ENCODE measurements at places on chromosomes 7 and 10.

GRCh38 chr7:84251277-84251781 is 56.7 kb upstream of the SEMA3A start:
- no peak for DNase-seq

DNA sequence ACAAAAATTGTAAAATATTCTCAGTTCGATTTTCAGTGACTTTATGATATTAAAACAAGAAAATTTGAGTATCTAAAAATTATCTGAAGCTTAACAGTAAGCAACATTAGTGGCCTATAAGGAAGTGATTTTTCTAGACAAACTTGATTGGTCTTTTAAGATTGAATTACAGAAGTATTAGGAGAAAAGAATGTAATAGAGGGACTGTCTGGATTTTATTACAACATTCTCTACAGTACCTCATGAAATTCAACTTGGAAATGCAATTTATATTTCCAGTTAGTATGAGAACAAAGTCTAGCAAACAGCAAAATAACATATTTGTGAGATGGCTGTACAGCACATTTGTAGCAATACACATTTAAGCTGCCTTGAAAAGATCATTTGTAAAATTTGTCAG is 18.8 kb downstream of the REEP3 start:
- no peak for DNase-seq

DNA sequence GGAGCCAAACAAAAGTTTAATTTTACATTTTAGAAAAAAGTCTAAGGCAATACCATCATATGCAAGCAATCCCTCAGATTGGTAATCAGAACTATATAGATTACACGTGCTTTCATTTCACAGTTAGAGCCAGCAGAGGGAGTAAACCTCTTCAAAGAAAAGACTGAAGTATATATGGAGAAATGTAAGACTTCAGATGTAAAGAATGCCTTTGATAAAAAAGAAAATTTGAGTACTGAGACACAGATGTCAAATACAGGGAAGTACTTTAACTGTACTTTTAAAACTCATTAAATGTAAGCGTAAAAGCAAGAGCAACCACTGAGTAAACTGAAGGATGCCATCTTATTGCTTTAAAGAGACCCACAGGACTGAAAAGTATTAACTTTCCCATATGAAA is 101.4 kb upstream of the FAM133B start:
- DNase-seq: no peak

DNA sequence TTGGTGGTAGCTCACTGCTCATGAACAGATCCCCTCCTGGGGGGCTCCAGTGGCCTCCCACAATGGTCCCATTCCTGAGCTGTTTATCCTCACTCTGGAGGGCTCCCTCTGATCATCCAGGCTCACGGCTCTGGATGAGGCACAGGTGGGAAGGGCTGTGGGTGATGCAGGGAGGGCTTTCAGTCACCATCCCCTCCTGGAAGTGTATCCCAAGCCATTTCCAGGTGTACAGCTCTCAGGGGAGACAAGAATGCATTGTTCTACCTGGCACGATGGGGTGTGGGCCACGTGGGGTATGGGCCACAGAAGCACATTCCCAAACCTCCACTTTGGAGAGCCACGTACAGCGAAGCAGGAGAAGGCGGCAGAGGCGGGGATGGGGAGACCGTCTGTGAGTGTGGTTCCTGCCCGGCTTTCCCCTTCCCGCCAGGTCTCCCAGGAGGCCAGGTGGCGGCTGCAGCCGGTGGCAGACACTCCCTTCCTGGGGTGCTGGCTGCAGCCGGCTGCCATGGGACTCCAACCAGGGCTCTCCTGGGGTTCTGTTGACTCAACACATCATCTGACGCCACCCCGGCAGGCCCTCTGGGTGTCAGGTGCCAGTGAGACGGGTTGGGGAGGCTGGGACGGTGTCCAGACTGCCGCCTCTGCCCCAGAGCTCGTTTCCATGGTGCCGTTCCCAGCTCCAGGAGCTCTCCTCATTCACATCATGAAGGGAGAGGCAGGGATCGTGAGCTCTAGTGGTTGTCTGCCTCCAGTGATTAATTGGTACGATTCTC is 169.7 kb upstream of the RHEB start:
- no peak for DNase-seq

GRCh38 chr10:115295213-115295805 is 202.1 kb downstream of the ATRNL1 start:
- DNase-seq: no peak

GRCh38 chr10:23432639-23433038 is 6.2 kb upstream of the OTUD1 start:
- DNase-seq: no peak

DNA sequence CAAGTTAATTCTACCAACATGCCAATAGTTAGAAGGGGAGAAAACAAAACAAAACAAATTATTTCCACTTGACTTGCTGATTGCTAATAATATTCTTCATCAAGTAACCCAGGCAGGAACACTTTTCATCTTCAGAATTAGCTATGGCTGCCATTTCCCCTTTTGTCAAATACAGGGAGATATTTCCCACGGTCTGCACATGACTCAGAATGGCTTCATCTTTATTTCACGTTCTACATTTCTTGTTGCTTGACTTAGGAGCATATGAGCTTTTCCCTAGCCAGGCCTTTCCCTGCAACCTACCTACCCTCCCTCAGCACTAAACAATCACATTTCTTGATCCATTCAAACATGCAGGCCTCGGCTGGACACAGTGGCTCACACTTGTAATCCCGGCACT is 6.5 kb downstream of the CPVL start:
- DNase-seq: no peak

- no peak for DNase-seq
Measured at GRCh38 chr7:30053068-30053467, 24.9 kb downstream of the PLEKHA8 start.

DNA sequence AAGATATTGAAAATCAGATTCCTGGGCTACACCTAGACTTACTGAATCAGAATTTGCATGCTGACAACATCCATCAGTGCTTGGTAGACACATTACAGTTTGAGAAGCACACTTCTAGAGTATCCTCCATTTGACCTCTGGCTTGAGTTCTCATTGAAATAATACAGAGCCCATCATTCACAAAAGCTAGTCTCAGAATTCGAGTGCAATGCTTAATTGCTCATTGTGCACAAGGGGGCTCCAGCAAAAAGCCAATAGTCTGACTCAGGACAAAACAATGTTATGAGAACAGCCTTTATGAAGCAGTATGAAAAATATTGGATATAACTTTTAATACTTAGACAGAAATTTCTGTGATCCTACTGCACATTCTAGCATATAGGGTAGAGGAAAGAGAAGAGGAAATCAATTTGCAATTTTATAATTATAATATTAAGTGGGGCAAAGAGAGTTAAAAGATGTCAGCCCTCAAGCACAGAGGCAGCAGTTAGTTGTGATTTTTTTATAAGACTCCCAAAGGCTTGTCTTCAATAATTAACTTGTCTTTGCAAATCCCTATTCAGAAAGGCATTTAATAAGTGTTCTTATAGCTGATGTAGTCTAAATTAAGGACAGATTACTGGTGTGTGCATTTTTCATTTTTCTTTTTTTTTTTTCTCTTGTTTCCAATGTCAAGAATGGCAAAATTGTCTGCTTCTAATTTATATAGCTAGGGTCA is 105.8 kb upstream of the ANK3 start:
- DNase-seq: no peak

GRCh38 chr10:70093335-70093944 is 39.2 kb downstream of the AIFM2 start:
- no peak for DNase-seq

DNA sequence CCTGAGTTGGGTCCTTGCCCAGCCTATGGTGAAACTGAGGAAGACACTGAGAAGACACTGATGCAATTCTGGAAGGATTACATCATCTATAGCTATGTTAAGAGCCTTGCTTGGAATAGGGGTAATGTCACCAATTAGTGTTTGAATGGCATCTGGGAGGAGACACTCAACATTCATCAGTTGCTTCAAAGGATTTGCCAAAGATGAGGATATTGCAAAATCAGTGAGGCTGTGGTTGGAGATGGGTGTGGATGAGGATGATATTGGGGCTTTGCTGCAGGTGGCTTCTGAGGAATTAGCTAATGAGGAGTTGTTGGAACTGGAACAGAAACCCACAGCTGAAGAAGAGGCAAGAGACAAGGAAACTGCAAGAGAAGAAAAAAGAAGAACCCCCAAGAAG is 146.7 kb upstream of the SP4 start:
- no peak for DNase-seq

- no peak for DNase-seq
Measured at GRCh38 chr7:155754165-155754564, 58.1 kb downstream of the SHH start.

DNA sequence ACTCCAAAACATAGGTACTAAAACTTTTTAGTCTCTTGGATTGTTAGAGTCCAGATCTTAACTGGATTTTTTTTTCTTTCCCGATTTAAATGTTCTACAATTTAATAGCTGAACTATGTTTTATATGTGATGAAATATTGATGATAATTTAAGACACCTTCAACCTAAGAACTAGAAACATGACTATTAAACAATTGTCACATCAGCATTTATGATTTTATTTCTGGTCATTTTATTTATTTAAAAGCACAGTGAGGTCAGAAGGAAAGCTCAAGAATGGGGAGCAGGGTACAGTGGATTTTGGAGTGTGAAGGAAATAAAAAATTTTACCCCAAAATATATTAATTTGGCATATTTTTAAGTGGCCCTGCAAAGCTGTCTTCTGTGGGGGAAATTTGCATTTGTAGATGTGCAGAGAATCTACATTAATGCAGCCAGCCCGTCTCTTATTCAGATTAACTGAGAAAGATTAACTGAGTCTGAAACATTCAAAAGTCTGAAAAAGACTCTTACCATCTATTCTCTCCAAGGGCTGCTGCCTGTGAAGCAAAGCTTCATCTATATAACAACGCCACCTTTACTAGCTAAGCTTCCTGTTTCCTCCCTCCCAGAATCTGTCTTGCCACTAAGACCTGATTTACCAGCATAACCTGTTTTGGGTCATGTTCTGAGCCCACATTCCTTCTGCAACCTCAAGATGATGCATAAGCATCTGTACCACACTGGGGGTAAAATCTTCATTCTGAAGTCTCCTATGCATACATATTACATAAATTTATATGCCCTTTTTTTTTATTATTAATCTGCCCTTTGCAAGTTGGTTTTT is 86.4 kb downstream of the TMEM106B start:
- DNase-seq: no peak

GRCh38 chr7:50095634-50096033 is 2.6 kb upstream of the ZPBP start:
- DNase-seq: no peak

DNA sequence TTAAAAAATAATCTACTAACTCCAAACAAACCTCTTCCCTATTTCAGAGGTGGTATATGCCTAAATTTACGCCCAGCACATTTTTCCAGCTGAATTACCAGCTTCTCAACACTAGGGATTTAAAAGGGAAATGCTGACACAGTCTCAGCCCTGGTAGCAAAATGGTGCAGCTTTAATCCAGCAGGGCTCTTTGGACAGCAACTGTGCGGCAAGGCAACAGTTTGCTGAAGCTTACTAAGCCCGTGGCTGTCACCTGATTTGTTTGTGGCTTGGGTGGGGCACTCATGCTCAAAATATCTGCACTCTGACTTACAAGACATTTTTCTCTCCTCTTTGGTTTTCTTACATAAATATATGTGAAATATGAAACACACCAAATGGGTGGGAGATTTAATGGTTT is 206.7 kb downstream of the POU6F2 start:
- DNase-seq: no peak

DNA sequence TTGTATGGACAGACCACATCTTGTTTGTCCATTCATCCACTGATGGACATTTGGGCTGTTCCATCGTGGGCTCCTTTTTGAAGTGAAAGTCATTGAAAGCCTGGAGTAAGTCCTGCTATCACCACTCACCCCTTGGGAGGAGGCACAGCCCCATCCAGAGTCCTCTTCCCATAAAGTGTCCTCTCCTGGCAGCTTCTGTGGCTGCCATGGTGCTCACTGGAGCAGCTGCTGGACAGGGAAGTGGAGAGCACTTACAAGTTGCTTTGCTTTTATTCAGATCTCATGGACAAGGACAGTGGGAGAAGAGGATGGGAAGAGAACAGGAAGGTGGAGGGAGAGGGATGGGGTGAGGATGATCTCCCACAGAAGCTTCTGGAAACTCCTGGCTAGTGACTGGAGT is 18.5 kb upstream of the EIF5AL1 start:
- DNase-seq: no peak

DNA sequence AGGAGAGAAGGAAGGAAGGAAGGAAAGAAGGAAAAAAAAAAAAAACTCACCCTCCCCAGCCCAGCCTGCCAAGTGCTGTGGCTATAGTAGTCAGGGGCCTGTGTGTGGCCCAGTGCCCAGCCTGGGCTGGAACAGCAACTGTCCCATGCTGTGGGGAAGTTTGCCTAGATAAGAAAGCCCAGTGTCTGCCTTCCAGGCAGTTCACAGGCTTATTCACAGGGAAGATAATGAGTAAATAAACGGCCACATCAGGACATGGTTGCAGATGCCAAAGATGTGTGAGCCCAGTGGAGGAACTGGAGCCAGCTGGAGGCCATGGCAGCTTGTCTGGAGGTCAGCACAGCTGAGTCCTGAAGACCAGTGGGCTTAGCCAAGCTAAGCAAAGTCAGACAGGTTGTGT is 132.4 kb upstream of the FOXK1 start:
- DNase-seq: no peak

DNA sequence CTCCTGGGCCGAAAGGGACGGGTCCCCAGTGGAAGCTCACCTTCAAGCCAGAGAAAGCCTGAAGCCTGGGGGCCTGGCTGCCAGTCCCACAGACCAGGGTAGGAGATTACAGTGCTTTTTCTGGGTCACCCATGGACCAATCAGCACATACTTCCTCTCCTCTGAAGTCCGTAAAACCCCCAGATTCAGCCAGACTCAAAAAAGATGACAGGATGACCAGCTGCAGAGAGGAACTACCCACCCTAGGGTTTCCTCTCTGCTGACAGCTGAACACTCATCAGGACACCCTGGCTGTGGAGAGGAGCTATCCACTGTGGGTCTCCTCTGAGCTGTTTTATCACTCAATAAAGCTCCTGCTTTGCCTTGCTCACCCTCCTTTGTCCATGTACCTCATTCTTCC is 78.0 kb downstream of the SAMD9 start:
- no peak for DNase-seq

DNA sequence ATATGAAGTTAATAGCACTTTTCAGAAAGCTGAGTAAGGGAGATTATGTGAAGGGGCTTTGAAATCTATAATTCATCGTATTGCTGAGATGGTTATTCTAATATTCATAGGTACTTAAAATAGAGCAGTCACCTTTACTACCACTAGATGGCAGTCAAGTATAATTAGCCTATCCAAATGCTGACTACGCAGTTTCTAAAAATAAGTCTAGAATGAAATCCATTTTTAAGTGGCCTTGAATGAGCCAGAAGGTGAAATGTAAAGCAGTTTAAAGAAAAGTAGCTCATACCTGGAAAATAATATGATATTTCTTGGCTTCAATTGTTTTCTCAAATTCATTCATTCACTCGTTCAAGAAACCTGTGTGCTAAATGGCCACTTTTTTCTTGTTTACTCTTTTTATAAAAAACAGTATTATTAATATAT is 1277.1 kb downstream of the GATA3 start:
- DNase-seq: no peak

- DNase-seq: no peak
Measured at GRCh38 chr10:17910125-17910789, 41.5 kb upstream of the SLC39A12 start.
